ENCODE measurements at places on chromosomes 5 and 9.

GRCh38 chr5:62327138-62328053 is 21.4 kb downstream of the KIF2A start:
- no peak for DNase-seq

- no peak for DNase-seq
Measured at GRCh38 chr5:16490911-16491310, 25.3 kb upstream of the ZNF622 start.

DNA sequence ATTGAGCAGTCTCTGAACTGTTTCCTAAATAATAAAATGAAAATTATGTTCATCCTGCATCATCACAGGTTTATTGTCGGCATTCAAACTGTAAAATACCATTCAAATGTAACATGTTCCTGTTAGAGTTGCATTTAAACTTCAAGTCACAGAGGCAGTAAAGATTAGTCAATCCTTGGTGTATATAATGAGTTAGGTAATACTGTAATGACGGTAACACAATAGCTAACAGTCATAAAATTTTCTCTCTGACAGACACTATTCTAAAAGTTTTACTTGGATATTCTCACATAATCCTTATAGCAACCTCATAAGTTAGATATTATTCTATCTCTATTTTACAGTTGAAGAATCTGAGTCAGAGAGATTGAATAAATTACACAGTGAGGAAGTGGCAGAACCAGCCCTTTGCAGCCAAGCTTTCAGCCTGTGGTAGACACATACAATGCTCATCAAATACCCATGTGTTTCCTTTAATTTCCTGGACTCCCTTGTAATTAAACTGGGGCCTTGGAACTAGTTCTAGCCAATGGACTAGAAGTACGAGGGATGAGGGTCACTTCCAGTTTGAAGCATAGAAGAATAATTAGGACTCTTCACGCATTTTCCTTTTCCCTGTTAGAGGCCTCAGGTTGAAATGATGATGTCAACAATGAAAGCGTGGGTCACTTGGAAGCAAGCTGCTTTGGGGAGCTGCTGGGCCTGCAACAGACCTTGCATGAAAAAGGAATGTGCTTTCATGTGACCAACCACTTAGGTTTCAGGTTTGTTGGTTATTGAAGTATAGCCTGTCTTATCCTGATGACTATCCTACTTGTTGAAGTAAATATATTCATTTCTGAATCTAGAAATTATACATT is 12.3 kb upstream of the CAST start:
- peak; percentile 64 for DNase-seq

GRCh38 chr5:81005708-81006107 is 45.5 kb downstream of the RASGRF2 start:
- no peak for DNase-seq

GRCh38 chr9:121201045-121201737 is 478 bp downstream of the RAB14 start:
- peak; percentile 44 for DNase-seq

- DNase-seq, result peak; percentile 59
Measured at GRCh38 chr5:126811515-126812198, 34.7 kb downstream of the LMNB1 start.

DNA sequence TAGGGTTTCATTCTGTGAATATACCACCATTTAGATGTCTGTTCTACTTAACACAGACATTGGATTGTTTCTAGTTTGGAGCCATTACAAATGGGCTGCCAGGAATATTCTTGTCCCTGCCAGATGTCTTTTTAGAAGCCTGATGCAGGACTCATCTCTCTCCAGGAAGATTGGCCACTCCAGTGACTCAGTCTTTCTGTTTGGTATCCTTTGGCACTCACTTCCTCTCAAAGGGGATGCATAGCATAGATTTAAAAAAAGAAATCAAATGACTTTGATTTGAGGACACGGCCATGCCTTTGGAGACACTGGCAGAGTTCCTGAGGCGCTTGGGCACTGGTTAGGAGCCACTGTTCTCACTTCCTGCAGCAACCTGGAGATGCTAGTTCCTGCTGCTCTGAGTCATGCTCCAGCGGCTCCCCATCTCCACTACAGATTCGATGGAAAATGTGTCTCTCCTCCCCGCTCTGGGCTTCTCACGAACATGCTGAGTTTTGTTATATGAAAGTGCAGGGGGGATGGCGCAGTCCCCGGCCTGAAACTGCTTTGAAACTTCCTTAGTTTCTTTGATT is 3.5 kb upstream of the ZNF366 start:
- DNase-seq, result peak; percentile 49

DNA sequence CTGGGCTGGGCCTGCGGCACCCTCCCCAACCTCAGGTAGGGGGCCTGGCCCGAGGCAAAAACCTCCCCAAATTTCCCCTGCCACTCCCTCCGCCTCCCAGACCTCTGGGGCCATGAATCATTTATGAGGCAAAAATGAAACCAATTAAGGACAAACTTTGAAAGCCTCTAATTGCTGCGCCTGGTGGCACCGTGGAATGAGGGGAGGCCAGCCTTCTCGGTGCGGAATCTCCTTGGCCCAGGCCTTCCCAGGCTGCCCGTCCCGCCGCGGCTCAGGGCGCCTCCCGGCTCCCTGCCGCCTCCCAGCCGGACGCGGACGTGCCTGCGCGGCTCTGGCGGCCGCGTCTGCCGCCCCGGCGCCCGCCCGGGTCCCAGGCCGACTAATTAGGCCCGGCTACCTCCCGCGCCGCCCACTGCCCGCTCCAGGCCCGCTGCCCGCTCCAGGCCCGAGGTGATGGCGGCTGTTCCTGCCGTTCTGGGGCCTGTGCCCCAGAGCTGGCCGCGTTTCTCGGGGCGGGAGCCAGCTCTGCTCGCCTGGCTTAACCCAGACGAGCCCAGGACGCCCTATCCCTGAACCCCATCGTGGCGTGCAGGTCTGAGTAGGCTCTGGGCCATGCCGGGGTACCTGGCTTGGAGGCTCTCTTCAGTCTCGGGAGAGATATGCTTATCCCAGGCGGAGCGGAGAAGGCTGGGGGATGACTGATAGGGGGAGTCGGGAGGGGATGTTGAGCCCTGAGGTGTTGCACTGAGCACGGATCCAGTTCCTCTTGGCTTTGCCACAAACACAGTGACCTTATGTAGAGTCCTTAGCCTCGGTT is 20.1 kb downstream of the CXXC5 start:
- peak; percentile 67 for DNase-seq

DNA sequence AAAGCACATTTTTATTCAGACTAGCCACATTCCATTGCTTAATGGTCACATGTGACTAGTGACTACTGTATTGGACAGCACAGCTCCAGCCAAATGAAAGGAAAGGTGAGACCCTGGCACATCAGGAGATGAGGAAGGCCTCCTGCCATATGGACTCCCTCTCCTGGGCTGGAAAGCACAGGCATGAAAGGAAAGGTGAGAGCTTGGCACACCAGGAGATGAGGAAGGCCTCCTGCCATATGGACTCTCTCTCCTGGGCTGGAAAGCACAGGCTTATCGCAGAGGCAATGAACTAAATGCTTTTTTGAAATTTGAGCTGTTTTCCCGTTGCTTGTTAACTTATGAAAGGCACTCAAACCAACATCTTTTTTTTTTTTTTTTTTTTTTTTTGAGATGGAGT is 144.8 kb upstream of the SLC12A2 start:
- DNase-seq, result peak; percentile 34

- no peak for DNase-seq
Measured at GRCh38 chr9:123615381-123615780, 259.4 kb downstream of the CRB2 start.

- DNase-seq, result no peak
Measured at GRCh38 chr9:68627594-68627993, 77.4 kb upstream of the PIP5K1B start.

GRCh38 chr9:12633016-12633765 is 60.0 kb upstream of the TYRP1 start:
- peak; percentile 55 for DNase-seq

- peak; percentile 75 for DNase-seq
Measured at GRCh38 chr9:97388721-97389238, 23.1 kb upstream of the TDRD7 start.

- no peak for DNase-seq
Measured at GRCh38 chr5:132463811-132464155, 26.8 kb downstream of the IRF1 start.

DNA sequence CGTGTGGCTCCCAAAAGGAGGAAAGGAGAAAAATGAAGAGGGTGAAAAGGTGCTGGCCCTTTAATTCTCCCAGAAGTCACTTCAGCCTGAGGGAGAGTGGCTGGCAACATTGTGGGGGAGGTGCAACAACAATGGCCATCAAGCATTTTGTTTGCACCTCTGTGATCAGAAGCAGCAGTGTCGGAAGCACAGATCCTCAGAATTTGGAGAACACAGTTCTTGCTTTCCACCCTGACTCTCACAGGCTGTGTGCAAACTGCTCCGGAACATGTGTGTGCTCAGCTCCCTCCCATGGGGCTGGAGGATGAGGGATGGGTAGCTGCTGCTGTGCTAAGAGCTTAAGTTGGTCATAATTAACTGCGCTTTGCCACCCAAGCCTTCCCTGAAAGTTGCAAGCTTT is 127.1 kb downstream of the DPYSL3 start:
- no peak for DNase-seq

GRCh38 chr5:87120518-87121303 is 147.0 kb upstream of the RASA1 start:
- peak; percentile 100 for DNase-seq

- peak; percentile 86 for DNase-seq
Measured at GRCh38 chr9:124285903-124286291, 28.1 kb downstream of the NEK6 start.

GRCh38 chr5:173056783-173057061 is 570 bp downstream of the CREBRF start:
- no peak for DNase-seq

DNA sequence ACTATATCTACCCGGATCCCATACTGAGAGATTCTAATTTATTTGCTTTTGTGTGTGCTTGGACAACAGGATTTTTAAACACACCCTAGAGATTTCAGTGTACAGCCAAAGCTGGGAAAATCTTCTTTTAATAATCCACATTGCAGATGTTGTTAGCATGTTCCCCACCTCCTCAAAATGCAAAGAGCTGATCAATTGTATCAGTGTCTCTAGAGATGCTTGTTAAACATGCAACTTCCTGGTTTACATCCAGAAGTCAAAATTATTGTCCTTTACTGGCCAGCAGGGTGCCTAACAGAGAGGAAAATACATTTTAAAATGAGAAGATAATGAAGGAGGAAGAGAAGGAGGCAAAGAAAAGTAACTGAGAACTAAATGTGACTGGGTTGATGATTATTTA is 793.3 kb downstream of the SEMA5A start:
- DNase-seq, result peak; percentile 3

- peak; percentile 49 for DNase-seq
Measured at GRCh38 chr9:84677080-84677479, 7.6 kb downstream of the NTRK2 start.

GRCh38 chr9:134535171-134535570 is 106.4 kb upstream of the COL5A1 start:
- DNase-seq, result no peak

GRCh38 chr5:68086857-68087256 is 128.7 kb upstream of the PIK3R1 start:
- peak; percentile 33 for DNase-seq

DNA sequence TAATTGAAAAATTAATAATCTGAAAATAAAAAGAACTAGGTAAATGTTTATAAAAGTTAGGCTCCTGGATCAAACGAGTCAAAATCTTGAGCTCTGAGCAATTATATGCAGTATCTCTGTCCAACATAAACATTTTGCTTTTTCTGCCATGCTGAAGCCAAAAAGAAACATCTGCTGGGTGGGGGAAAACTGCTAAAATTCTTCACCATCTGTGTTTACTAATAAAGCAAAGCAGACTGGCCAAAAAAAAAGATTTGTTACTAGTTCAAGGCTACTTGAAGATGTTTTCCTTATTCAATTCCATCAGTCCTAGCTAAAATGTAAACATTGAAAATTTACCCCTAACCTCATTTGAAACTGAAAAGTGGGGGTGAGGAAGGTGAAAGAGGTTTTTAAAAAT is 29.7 kb downstream of the GTF3C4 start:
- DNase-seq, result no peak

GRCh38 chr5:74407701-74408100 is 232.8 kb downstream of the ENC1 start:
- no peak for DNase-seq

DNA sequence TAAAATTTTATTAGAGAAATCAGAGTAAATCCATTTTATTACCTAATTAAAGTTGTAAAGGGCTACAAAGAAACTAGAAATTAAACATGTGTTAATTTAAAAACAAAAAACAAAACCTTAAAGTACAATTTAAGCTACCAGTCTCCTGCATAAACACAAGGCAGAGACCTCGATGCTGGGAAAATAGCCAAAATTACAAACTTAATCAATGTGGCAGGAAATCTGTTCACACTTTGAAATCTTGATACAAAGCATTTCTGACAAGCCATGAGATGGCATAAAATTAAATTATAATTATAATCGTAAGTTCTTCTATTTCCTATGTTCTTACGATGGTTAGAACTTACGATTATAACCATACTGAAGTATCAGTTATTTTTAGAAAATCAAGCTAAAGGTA is 158.0 kb upstream of the FREM1 start:
- DNase-seq, result no peak

DNA sequence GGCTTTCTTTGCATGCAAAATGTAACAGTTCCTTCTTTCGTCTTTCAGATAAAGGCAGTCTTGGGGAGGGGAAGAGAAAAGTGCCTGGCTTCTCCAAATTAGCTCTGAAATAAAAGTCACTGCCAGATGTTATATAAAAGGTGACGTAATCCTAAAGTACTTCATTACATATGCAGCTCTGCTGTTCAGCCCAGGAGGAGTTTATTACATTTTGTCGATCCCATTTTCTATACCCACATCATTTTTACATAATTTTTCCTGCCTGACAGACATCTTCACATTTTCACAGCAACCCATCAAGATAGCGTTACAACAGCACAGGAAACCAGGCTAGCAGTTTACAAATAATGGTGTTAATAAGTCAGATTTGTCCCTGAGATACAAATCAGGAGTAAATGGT is 86.7 kb upstream of the SLC30A5 start:
- no peak for DNase-seq

GRCh38 chr5:113274836-113275414 is 159.9 kb downstream of the TSSK1B start:
- DNase-seq, result no peak

GRCh38 chr9:123354806-123355508 is 1.0 kb upstream of the CRB2 start:
- peak; percentile 46 for DNase-seq
